ENCODE measurements at places on chromosomes 16 and 17.

- no peak for DNase-seq
Observed at GRCh38 chr17:81045590-81046095, 10.7 kb downstream of the BAIAP2 start.

GRCh38 chr17:1511756-1512321, 4.6 kb downstream of the INPP5K start:
- no peak for DNase-seq

GRCh38 chr17:78678711-78679110, 101.5 kb upstream of the DNAH17 start:
- DNase-seq: no peak

- no peak for DNase-seq
Observed at GRCh38 chr17:12021623-12022140, 1.0 kb downstream of the MAP2K4 start.

GRCh38 chr16:14608111-14608566, 21.9 kb downstream of the PARN start:
- no peak for DNase-seq

- DNase-seq: no peak
Observed at GRCh38 chr17:48486557-48486956, 44.3 kb downstream of the HOXB1 start.

DNA sequence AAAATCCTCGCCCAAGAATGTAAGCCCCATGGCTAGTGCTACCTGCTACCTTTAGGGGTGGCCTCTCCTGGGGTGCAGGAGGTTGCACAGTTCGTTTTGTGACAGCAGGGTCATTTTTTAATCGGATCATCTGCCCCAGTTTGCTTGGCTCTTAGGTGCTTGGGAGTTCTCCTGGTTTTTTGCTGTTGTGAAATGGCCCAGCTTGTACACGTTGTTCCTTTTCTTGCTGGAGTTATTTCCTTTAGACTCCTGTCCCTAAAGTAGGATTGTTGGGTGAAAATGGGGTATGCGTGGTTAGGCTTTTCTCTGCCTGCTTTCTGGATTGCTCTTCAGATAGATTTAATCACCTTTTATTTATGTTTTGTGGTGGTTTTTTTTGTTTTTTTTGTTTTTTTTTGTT, 25.8 kb downstream of the ABCC1 start:
- no peak for DNase-seq

GRCh38 chr17:49005140-49005539, 8.0 kb downstream of the IGF2BP1 start:
- DNase-seq: no peak

DNA sequence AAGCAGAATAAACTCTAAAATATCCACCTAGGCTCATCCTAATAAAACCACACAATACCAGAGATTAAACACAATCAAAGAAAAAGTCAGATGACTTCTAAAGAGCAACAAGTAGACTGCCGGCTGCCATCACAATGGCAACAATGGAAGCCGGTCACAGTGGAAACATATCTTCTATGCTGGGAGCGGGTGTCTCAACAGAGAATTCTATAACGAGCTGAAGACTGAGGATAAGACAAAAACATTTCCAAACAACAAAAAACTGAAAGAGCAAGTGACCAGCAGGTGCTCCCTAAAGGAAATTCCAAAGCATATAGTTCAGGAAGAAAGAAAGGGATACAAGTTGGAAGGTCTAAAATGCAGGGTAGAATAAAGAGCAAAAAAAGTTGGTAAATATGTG, 8.9 kb downstream of the NSMCE1 start:
- no peak for DNase-seq

DNA sequence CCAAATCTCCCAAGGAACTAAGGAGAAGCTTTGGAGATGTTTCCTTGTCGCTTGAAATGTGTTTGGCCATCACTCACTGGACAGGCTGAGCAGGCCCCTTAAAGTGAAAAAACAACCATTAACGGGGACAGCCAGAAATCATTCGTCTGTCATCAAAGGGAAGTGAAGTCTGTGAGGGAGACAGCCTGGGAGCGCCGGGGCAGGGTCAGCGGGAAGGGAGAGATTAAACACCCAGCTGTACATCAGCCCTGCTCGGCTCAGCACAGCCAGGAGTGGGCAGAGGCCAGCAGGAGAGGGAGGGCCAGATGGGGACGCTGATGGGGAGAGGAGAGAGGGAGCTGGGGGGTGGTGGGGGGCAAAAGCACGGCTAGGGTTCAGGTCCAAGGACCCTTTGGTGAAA, 105.1 kb downstream of the SDK2 start:
- no peak for DNase-seq

DNA sequence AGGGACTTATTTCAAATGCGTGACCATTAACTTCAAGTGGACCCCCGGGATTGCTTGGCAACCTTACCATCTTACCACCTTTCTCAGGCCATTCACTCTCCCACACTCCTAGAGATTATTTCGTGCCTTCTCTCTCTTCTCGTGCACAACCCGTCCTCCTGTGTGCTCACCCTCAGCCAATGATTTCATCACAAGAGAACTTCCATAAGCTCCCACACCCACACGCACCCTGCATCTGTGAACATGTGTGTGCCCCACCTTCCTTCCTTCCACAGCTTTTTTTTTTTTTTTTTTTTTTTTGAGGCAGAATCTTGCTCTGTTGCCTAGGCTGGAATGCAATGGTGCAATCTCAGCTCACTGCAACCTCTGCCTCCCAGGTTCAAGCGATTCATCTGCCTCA, 27.4 kb upstream of the CDH3 start:
- DNase-seq: no peak

DNA sequence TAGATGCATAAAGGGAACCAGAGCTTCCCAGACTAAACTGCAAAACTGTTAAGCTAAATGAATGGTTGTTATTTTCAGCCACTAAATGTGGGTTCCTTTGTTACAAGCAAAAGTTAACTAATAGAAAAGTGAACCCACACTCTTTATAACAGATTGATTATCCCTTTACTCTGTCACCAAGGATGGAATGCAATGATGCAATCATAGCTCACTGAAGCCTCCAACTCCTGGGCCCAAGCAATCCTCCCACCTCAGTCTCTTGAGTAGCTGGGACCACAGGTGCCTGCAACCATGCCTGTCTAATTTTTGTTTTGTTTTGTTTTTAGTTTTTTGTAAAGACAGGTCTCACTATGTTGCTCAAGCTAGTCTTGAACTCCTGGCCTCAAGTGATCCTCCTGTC, 6.5 kb downstream of the KRT9 start:
- no peak for DNase-seq

GRCh38 chr17:9330611-9331271, 244.9 kb downstream of the STX8 start:
- no peak for DNase-seq

- no peak for DNase-seq
Observed at GRCh38 chr17:74786431-74787055, 10.4 kb upstream of the NAT9 start.
